Fibroblast of lung (primary cell): ENCODE measurements at places on chromosomes 1 and 21.

DNA sequence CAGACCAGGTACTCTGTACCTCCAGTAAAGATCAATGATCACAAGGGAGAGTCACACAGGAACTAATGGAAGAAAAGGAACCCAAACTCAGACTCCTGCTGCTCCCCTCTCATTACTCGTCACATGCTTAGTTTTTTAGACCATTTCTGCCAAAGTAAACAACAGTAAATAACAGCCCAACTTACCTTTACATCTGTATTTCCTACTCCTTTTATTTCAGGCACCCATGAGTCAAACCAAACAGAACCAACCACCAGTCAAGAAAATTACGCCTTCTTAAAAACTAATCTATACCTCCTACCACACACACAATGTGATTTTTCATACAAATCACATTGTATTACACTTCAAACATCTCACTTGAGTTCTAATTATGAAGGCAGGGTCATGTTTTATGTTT lies 61.4 kb upstream of the HTR1D start:
- no peak for DNase-seq

DNA sequence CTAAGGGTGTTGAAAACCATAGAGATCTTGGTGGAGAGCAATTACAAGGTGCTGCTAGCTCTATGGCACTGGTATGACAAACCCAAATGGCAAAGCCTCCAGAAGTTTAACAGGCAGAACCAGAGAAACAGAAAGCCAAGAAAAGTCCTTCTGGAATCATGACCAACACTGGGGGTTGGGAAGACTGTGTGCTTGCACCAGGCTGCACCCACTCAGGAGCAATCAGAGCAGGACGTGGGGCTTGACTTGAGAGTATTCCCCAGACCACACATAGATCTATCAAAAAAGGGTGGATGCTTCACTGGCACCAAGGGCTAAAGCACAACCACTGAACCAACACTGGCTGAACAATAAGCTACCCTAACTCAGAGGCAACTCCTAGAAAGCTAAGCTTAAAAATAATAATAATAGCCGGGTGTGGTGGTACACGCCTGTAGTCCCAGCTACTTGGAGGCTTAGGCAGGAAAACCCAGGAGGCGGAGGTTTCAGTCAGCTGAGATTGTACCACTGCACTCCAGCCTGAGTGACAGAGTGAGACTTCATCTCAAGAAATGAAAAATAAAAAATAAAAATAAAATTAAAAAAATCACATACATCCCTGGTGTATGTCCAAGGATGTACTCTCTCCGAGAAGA lies 20.1 kb upstream of the ENSA start:
- DNase-seq: no peak

- DNase-seq: no peak
Observed at GRCh38 chr21:42490720-42491119, 5.3 kb downstream of the RSPH1 start.

DNA sequence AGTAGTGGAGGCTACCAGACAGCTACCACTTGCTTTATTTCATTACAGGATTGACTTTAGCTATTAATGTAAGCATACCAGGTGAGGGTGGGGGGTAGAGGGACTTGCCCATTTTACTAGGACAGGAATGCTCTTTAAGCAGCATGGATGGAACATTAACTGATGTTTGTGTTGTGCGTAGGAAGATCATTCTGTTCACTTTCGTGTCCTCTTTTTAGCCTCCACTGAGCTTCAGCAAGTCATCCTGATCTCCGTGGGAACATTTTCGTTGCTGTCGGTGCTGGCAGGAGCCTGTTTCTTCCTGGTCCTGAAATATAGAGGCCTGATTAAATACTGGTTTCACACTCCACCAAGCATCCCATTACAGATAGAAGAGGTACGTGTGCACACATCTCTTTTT lies 29.3 kb downstream of the IFNGR2 start:
- no peak for DNase-seq

- no peak for DNase-seq
Observed at GRCh38 chr1:195481293-195481692, 1126.9 kb downstream of the KCNT2 start.

- DNase-seq: no peak
Observed at GRCh38 chr1:240772131-240772530, 160.2 kb upstream of the GREM2 start.

GRCh38 chr1:17053685-17054410 lies at the start of gene SDHB:
TSS of gene SDHB (minus strand) at chr1:17054032. CDS start at chr1:17054019, 13 bp downstream.
- peak; percentile 96 for DNase-seq

DNA sequence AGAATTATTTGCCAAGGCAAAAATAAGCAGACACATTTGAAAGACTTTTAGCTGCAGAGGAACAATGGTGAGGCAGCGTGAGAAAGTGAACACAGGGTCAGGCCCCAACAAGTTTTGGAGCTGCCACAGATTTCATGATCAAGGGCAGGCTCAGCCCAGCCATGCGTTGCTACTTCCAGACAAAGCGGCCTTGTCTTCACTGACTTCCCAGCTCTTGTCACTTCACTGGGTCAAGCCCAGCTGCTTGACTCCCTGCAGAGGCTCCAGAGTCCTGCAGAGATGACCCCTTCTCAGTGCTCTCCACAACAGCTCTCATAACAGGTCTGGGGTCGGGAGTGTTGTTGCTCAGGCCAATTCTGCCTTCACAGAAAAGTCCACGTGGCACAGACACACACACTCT lies 35.8 kb downstream of the HHAT start:
- DNase-seq: no peak

DNA sequence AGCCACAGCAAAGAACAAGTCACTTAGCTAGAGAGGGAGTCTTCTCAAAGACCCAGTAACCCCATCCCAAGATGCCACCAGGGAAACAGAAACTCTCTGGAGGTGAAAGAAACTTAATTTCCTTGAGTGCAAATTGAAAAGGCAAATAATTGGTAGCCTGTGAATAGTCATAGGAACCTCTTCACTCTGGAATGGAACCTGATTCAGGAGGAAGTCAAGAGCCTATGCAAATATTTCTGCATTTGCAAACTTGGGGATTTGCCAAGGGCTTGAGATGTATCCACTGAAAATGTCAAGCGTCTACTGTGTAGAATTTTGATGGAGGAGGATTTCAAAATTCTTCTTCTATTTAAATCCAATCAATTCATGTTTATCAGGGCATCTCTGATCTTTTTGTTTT lies 5.7 kb downstream of the HIVEP3 start:
- no peak for DNase-seq

GRCh38 chr1:171344473-171344820 lies 30.5 kb downstream of the FMO4 start:
- no peak for DNase-seq

GRCh38 chr1:238776126-238776525 lies 610.2 kb upstream of the CHRM3 start:
- DNase-seq: no peak

DNA sequence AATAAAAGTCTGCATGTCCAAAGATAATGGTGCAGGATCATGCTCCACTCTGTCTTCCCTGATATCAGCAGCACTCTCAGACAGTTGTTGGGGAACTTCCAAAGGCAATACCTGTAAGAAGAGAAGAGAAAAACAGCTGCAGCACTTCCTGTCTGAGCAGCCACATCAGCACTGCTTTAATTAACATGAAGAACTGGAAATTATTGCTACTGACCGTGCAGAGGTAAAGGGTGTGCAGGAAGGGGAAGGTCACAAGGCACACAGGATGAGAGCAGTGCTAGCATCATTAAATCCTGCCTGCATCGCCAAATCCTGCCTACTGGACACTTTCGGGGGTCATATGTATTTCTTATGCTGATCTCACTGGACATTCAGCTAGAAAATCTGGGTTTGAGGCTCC lies 379.0 kb downstream of the LMX1A start:
- no peak for DNase-seq
